ENCODE measurements at places on chromosomes 6 and 20. TPM values are rescaled to one million over a fixed set of nuclear protein-coding genes. Genes with fewer than 3 reads are reported as not detected.

The GJE1 gene
- total RNA-seq: not detected

The GJA1 gene
- 62.2 TPM for total RNA-seq

The PRDM1 gene
- 5.5 TPM for total RNA-seq

The NR2E1 gene
- total RNA-seq: 0.05 TPM

The HDGFL1 gene
- not detected for total RNA-seq

The THBS2 gene
- total RNA-seq: 0.05 TPM

The TGM2 gene
- total RNA-seq: 524 TPM

Measured in A549 treated with AZD2906 at 1 μM for 4 hours (cell line).